ENCODE measurements at places on chromosomes 2 and 18.

DNA sequence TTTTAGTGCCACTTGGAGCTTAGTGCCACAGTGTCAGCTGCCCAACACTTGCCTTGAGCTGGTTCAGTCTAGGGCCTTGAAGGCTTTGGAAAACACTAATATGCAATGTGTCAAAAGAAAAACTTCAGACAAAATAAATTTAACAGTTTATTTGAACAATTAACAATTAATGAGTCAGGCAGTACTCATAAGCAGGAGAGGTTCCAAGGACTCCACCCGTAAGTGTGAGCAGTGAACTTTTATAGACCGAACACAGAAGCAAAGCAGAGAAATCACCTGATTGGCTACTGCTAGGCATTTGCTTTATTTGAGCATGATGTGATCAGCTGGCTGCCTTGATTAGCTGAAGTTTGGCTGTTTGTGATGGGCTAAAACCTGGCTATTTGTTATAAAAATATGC lies 49.5 kb upstream of the TBC1D8 start:
- ATAC-seq, result peak; percentile 95

- ATAC-seq, result no peak
Measured at GRCh38 chr2:168300460-168300859, 53.1 kb upstream of the STK39 start.

- ATAC-seq, result no peak
Measured at GRCh38 chr2:75320898-75321598, 121.7 kb upstream of the TACR1 start.

- no peak for ATAC-seq
Measured at GRCh38 chr2:145284551-145284950, 764.6 kb upstream of the ZEB2 start.

GRCh38 chr2:25176138-25176537 lies 7.8 kb upstream of the POMC start:
- ATAC-seq, result no peak

GRCh38 chr18:76319366-76319765 lies 175.7 kb downstream of the ZNF516 start:
- no peak for ATAC-seq

DNA sequence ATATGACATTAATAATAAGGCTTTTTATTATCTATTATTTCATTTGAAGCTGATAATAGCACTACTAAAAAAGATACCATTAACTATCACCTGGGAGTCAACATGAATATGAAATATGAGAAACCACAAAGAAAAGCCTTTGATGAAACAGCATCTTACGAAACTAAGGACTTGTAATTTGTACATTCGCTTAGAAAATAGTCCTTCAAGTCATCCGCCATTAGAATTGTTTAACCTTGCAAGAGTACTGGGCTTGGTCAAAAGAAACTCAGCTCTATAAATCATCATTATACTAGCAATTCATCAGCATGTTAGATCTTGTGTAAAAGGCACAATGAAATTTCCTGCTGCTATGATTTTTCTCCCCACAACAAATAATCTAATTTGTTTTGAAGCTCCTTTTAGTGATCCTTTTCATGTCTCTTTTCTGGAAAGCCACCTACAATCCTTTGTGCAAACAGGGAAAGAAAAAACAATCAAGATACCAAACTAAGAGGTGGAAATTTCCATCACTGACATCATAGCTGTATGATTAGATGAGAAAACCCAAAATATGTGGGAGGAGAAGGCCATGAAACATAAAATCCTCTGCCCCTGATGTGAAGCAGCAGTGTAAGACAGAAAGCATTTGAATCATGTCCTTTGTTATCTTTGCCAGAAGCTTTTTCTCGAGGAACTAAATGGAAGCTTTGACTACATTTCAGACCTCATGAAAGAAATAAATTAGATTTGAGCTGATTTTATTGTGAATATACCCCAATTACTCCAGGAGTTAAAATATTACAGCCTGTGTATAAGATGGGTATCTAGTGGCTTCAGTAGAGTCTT lies 31.2 kb downstream of the SCN9A start:
- ATAC-seq, result no peak

DNA sequence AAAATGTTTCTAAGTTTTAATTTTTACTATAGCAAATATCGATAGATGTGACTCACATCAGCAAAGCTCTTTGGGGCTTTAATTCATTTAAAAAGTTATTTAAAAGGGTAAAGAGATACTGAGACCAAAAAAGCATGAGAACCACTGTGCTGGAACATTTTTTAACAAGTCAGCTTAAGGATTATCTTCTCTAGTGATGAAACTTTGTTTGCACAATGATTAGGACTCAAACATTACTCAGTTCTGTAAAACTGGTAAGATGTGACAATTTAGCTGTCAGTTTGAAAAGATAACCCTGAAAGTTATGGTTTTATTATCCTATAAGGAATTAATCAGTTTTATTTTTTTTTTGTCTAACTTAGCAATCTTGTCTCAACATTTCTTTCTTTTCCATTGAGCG lies 301.4 kb downstream of the TSN start:
- ATAC-seq, result no peak

DNA sequence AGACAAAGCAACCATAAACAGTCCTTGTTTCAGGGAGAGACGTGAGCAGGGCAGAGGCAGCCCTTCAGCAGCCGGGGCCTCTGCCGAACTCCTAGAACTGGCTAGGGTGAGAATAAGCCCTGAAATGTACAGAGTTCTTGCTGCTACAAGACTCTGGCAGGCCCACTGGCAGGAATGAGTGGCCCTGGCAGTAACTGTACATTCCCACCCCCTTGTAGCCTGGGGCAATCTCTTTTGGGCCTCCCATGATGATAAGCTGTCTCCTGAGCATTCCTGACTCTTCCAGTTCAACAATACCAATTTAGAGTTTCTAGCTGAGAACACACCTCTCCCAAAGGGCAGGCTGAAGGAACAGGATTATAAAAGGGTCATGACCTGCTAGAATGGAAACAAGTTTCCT lies 54.3 kb downstream of the HAUS1 start:
- peak; percentile 46 for ATAC-seq

DNA sequence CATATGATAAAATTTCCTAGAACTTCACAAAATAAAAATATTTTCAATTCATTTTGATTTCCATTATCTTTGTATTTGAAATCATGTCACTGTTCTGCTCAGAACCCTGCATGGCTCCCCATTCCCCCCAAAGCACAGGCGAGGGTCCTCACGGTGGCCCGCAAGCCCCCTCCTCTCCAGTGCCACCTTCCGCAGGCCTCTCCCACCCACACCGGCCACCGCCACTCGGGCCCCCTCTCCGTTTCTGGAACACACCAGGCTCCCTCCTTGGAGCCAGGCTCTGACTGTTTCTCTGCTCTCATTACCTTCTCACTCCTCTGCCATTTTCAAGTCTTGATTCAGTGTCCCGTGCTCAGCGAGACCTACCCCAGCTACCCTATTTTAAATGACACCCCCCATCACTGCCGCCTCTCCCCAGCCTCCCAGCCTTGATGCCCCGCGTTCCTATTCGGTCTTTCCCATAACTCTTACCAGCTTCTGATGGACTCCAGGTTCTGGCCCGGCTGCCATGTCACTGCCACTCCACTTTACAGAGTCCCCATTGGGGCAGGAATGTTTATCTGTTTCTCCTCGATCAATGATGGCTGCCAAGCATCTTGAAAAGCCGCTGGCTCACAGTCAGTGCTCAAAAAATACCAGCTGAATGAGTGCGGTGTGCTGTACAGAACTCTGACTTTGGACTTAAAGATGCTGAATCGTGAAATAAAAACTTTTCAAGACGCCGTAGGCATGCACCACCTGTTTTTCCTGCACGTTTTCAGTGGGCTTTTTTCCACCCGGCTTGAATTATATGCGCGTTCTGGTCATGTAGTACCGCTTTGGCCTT lies 201.0 kb downstream of the GBX2 start:
- no peak for ATAC-seq

GRCh38 chr18:59885579-59886163 lies 14.1 kb upstream of the PMAIP1 start:
- no peak for ATAC-seq

DNA sequence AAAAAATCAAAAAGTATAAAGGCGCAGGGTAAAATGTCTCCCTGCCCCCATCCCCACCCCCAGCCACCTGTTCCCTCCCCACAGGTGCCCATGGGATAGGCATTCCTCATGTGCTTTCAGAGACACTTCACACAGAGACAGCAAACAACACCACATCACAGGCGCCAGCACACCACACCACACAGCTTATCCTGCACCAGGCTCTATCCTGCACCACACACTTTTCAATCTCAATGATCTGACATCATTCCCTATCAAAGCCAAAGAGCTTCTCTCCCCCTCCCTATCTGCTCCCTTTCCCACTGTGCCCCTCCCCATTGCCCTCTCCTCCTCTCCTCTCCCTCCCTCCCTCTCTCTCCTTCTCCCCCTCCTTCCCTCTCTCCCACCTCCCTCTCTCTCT lies 15.5 kb downstream of the FAM178B start:
- ATAC-seq, result no peak

DNA sequence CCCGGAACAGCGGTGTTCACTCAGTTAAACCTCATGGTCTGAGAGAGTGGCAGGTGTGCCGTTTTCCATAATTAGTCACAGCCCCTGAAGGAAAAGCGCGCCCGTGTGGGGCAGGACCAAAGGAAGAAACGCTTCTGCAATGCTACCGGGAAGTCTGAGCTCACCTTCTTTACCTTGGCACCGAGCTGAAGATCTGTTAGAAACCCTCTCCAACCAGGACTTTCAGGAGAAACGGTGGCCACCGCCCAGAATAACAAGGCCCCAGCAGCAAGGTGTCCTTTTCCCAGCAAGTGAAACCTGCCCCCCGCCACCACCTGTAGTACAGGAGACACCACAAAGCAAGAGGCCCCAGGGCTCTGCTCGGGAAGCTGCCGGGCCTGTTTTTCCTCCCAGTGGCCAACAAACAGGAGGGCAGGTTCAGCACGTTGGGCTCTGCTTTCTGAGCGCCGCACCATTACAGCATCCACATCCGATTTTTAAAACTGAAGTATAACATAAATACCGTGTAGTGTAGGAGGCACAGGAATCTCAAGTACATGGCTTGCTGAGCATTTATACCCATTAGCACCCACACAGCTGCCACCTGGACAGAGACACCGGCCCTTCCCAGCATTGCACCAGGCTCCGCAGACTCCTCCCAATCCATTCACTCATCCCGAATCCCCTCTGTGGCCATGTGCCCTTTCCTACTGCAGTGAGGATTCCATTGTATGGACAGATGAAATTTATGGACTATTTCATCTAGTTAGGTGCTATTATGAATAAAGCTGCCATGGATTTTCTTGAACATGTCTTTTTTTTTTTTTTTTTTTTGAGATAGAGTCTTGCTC lies 121.8 kb upstream of the RIOK3 start:
- ATAC-seq, result peak; percentile 96

GRCh38 chr2:217688494-217688893 lies 314.3 kb downstream of the TNS1 start:
- ATAC-seq, result no peak

DNA sequence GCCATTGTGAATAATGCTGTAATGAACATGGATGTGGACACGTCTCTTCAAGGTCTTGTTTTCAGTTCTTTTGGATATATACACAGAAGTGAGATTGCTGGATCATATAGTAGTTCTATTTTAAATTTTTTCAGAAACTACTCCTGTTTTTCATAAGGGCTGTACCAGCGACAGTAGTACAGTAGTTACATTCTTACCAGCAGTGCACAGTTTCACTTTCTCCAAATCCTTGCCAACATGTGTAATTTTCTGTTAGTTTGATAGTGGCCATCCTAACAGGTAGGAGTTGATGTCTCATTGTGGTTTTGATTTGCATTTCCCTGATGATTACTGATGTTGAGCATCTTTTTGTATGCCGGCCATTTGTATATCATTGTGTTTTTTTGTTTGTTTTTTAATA lies 81.7 kb downstream of the EPC2 start:
- no peak for ATAC-seq

DNA sequence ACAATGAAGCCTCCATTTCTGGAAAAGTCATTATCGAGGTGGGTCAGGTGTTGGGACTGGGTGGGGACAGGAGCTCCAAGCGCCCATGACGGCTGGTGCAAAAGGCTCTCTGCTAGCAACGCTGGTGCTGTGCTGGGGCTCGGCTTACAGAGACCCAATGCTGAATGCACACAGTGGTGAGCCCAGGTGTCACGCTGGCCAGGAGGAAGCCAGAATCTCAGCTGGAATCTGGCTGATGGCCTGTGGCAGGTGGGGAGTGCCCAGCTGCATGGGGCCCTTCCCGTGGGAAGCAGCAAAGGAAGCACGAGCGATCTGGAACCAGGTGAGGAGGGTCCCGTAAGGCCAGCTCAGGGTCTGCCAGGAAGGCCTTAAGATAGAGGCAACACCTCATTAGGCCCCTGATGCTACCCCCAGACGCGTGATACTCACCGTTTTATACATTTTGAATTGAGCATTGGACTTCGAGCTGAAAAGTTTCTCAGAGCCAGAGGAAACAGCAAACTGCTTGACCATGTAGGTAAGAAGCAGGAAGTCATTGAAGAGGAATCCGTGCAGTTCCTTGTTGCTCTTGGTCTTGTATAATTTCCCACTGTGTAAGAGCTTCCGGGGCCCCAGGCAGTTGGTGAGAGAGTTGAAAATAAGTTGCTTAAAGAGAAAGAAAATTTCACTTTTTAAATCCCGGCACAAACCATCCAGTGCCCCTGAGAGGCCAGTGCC lies 34.7 kb downstream of the FAM228A start:
- no peak for ATAC-seq

DNA sequence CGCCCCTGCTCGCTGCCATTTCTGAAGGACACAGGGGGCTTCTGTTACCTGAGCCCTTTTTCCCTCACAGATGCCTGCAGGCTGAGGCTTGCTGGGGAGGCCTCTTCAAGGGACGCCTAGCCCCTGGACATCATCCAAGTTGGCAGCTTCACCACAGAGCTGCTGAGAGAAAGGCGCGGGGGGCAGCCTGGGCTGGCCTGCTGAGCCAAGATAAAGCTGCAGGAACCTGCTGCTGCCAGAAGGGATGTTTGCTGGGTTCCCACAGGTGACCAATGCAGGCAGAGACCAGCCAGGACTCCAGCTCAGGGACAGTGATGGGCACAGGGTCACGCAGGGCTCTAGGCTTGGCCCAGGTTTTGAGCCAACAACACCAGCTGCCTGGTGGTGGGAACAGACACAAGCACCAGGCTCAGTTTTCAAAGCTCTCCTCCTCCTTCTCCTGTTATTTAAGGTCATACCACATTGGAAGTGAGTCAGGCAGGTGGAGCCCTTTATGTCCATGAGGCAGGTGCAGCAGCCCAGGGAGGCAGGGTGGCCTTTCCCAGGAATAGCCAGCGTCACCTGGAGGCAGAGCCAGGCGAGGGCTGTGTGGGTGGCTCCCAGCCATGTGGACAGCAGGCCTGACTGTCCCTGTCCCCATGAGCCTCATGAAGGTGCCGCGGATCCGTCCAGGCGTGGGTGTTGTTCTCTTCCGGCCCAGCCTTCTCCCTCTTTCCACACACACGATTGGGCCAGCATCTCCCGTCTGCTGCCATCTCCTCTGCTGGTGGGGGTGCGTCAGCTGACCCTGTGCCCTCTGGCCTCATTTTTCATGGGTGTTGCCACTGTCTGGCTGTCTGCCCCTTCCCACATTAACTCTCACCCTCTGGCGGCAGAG lies 515.5 kb upstream of the MYT1L start:
- peak; percentile 79 for ATAC-seq
